ENCODE measurements at places on chromosomes 4 and X.

GRCh38 chrX:148995661-148996060 lies 495.2 kb downstream of the AFF2 start:
- DNase-seq, result no peak

GRCh38 chr4:81747242-81747930 lies 275.7 kb upstream of the RASGEF1B start:
- DNase-seq, result no peak

GRCh38 chr4:166045457-166045856 lies 172.4 kb downstream of the TLL1 start:
- peak; percentile 10 for DNase-seq

DNA sequence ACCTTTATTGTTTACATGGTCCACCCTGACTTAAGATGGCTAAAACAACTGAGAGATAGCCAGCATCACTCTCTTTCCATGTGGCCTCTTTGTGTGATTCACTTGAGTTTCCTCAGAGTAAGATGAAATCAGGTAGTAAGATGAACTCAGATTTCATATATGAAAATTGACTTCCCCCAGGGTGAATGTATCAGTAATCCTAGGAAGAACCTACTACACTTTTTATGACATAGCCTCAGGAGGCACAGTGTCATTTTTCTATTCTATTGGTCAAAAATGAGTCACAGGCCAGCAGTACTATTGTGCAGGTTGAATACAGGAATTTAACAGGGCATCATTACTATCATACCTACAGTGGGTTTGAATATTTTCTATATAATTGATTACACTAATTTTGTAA lies 14.6 kb upstream of the SULT1E1 start:
- no peak for DNase-seq

- DNase-seq, result no peak
These were observed 132.8 kb downstream of the PDGFC start for GRCh38 chr4:156838761-156839160.

DNA sequence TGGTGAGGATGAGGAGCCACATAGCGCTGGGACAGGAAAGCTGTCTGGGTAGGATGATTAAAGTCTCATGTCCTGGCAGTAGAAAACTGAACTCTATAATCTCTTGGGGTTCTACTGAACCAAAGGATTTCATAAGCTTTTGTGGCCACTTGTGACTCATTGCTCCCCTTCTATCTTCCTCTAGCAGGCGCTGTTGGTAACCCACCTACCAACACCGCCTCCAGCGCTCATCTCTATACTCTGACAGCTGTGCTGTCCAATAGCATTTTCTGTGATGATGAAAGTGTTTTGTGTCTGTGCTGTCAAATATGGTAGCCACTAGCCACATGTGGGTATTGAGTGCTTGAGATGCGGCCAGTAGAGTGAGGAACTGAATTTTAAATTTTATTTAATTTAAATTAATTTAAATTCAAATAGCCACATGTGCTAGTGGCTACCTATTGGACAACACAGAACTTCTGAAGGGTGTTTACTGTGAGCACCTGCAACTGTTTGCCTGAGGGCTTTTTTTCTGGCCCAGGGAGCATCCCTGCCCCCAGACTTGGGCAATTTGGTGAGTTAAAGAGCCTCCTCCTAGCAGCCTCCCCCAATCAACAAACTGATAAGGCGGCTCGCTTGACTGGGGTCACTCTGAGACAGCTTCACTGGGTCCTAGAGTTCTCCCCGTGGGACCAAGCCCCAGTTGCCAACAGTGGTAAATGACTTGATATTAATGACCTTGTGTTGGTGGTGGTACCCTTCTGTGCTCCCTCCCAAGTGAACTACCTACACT lies 169.2 kb upstream of the ATP6AP2 start:
- DNase-seq, result peak; percentile 9

DNA sequence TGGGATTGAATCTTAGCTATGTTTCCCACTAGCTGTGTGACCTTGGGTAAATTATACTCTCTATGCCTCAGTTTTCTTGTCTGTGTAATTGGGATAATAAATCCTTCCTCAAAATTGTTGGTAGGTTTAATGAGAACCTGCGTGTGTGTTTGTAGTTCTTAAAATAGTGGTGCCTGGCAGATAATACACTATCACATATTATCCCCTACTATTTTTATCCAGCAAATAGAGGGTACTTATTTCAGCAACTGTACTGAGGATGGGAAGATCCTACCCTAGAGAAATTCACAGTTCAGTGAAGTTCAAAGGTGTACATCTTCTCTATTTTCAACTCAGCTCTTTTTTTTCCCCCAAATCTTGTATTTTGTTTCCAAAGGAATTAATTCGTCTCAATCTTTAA lies 17.2 kb downstream of the ABHD18 start:
- DNase-seq, result no peak

GRCh38 chr4:140255467-140255866 lies 101.5 kb upstream of the MAML3 start:
- DNase-seq, result no peak
